Liver (tissue), 10 donors: ENCODE measurements at places on chromosomes 13 and 19. TPM values are rescaled to one million over a fixed set of nuclear protein-coding genes. Genes with fewer than 3 reads are reported as not detected.

Gene C13orf46
- not detected for total RNA-seq

Gene SIGLEC9
- total RNA-seq, result 5.4 TPM

Gene C5AR2
- total RNA-seq, result 2.8 TPM

Gene FXYD7
- total RNA-seq, result 0.08 TPM

Gene TRMT1
- 8.3 TPM for total RNA-seq

Gene FCAR
- total RNA-seq, result 2.4 TPM

DNA sequence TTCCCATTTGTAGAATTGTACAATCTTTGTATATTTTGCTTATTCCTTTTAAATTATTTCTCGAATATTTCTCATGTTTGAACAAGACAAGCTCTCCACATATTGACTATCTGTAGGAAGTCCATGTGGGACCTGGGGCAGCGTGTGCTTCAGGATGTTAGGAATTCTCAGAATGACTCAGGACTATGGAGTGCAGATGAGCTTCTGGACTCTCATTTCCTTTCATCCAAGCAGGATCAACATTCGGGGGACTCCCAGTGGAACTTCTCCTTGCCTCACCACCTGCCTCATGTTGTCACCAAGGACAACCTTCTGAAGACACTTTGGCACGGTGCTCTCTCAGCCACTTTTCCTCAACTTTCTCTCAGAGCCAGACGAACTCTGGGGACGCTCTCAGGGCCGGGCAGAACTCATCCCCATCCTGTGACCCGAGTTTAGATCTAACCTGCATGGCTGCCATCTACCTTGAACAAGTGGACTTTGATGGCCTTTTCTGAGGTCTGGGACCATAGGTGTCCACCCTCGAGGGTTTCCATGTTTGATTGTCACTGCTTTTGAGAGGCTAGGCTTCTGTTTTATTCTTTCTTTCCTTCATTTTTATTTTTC lies 441.7 kb downstream of the IRS2 start:
- DNase-seq, result no peak

DNA sequence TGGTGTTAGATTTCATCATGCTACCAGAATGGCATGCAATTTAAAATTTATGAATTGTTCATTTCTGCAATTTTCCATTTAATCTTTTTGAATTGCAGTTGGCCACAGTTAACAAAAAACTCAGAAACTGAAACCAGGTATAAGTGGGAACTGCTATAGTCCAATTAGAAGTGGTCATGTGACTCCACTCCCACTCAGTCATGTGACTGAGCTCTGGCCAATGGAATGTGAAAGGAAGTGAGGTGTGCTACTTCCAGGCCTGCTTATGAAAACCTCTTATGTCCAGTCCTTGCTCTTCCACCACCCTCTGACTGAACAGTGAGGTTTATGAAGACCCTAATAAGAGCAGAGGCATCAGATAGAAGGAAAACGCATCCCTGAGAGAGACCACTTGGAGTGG lies 47.0 kb downstream of the DLEU7 start:
- DNase-seq, result no peak

DNA sequence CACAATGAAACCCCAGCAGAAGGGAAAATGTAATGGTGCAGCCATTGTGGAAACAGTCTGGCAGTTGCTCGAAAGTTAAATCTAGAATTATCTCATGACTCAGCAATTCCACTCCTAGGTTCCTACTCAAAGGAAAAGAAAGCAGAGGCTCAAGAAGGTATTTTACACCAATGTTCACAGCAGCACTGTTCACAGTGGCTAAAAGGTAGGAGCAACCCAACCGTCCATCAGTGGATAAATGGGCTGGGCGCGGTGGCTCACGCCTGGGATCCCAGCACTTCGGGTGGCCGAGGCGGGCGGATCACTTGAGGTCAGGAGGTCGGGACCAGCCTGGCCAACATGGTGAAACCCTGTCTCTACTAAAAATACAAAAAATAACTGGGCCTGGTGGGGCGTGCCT lies 25.9 kb downstream of the ZFR2 start:
- no peak for DNase-seq

DNA sequence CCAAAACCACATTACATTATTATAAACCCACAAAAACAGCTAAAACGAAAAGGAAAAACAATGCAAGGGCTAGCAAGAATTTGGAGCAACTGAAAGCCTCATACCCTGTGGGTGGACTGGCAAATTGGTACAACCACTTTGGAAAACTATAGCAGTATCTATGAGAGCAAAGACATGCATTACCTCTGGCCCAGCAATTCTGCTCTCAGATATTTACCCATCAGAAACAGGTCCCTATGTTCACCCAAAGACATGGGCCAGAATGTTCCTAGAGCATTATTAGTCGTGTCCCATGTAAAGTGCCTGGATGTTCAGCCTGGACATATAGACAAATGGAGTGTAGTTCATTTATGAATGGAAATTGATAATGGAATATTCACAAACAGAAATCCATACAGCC lies 27.9 kb downstream of the POP4 start:
- no peak for DNase-seq

DNA sequence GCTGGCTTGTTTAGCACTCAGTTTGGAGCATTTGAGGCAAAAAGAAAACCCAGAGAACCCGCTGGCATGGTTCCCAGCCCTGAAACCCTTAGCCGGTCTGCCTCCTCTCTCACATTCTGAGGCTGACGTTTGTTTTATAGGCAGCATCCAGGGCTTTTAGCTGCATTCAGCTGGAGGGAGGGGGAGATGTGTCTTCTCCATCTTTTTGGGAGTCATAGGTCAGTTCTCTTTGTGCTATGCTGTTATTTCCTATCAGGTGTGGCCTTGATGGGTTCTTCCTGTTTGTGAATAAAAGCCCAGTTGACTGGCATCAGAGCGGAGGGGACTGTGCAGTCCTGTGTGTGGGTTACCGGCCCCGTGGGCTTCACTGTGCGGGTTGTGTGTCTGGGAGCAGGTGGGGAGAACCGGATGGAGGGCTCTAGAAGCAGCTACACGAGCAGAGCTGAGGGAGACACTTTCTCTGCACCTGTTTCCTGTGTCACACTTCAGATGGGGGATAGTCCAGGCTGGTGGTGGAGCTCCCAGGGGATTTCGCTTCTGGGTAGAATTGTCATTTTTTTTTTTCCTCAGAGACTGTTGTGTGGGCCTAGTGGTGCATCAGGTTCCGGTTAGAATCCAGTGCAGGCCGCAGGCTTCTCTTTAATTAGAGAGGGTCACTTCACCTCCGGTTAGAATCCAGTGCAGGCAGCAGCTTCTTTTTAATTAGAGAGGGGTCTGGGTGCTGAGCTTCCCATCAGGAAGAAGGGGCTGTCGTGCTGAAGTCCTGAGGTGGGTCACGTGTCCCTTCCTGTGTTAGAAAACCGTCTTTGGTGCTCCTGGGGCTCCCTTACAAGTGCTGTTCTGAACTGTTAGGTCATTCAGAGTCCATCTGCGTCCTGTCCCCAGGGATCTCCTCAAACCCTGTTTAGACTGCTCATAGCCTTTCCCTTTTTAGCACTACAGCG lies 69.6 kb downstream of the ARHGEF7 start:
- DNase-seq, result no peak

DNA sequence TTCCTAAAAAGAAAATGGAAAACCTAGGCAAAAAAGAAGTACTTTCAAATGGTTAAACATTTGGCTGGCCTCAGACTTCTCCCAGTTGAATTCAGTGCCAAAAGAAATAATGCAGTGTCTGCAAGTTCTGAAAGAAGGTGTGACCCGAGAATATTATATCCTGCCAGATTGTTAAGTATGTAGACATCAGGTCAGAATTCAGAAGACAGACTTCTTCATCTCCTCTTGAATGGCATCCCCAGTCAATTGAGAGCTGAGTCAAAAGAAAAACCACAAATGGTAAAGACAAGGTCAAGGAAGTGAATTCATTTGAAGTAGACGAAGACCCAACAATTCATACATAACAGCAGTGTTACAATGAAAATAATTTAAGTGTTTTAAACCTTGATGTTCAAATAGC lies 194.5 kb downstream of the NBEA start:
- DNase-seq, result no peak
